ENCODE measurements at places on chromosomes 12 and 14.

- DNase-seq: no peak
Measured at GRCh38 chr14:95683793-95684192, 2.4 kb upstream of the TCL1B start.

DNA sequence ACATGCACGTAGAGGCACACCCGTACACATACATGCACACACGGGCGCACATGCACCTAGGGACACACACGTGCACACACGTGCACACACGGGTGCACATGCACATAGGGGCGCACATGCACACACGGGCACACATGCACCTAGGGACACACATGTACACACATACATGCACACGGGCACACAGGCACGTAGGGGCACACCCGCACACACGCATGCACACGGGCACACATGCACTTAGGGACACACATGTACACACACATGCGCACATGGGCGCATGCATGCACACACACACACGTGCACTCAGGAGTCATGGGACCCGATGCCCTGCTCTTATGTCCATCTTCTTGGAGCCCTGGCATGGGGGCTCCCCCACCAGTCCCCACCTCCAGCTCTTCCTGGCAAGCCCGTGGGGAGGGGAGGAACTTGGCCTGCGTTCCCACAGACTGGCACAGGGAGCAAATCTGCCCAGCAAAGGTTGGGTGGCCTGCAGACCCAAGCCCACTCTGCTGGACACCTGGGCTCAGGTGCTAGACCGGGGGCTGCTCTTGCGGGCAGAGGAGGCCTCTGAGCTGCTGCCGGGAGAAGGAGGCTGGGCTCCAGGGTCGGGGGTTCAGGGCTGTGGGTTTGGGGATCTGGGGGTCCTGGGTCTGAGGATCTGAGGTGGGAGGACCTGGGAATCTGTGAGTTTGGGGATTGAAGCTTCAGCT is 51.4 kb downstream of the KIF26A start:
- DNase-seq: no peak

DNA sequence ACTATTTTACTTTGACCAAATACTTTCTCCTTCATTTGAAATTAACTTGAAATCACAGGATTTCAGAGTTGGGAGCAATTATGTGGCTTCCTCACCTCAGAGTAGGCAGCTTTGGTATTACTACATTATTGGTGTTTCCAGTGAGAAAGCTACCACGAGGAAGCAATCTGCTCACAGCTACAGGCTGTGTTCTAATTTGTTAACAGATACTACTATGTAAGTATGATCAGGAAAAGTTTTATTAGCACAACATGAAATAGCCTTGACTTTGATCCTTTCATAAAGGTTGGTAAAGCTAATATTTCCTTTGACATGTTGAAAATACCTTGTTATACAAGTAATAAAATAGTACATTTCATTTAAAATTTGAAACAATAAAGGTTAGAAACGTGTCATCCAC is 30.6 kb downstream of the TAOK3 start:
- no peak for DNase-seq

DNA sequence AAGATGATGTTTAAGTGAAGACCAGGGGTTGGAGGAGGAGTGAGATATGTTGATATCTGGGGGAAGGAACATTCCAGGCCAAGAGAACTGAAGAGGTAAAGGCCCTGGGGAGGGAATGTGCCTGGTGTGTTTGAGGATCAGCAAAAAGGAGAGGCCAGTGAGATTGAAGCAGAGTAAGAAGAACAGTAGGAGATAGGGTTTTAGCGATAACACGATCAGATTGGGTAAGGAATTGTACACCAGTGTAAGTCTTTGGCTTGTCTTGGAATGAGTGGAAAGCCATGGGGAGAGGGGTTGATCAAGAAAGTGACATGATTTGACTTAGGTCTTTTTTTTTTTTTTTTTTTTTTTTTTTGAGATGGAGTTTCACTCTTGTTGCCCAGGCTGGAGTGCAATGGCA is 4.8 kb downstream of the TROAP start:
- DNase-seq: no peak

DNA sequence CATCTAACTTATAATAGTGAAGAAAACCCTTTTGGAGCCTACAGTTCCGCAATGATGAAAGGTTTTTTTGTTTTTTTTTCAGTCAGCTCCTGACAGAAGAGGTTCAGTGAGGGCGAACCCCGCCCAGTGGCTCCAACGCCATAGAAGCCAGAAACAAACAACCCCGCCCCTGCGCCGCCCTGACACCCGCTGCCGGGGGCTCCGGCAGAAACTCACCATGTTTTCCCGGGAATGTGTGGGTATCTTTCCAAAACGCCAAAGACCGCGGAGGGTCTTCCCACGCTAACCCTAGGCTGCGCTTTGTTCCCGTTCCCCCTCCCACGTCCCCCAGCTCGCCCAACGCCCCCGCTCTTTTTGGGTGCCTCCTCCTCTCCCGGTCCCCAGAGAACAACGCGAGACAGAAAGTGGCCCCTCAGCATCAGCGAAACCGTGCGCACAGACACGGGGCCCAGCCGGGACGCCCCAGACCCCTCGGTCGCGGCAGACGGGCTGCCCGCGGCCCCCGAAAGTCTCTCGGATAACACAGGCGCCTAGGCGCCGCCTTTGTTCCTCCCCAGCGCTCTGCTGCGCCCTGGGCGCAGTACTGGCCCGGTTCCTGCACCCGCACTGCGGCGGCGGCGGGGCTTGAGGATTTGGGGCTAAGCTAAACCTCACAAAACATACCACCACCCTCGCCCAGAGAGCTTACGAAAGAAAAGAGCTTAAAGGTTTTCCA is 522 bp downstream of the TUBA1A start:
- DNase-seq: peak; percentile 87

GRCh38 chr14:93100100-93100499 is 15.6 kb downstream of the ITPK1 start:
- DNase-seq: no peak

DNA sequence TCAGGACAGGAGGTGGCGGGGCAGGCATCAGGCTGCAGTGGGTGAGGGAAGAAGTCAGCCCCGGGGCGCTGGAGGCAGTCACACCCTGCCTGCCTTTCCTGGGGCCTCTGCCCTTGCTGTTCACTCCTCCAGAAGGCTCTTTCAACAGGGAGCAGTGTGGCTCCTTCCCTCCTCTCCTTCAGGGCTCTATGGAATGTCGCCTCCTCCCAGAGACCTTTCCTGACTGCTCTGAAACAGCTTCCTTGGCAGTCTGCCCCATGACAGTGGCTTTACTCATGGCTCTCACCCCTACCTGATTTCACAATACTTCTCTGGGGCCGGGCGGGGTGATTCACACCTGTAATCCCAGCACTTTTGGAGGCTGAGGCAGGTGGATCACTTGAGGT is 7.1 kb downstream of the RHOF start:
- no peak for DNase-seq

- DNase-seq: no peak
Measured at GRCh38 chr12:47192051-47192450, 112.3 kb upstream of the AMIGO2 start.

GRCh38 chr12:122819209-122819785 is 16.0 kb upstream of the HIP1R start:
- DNase-seq: no peak

DNA sequence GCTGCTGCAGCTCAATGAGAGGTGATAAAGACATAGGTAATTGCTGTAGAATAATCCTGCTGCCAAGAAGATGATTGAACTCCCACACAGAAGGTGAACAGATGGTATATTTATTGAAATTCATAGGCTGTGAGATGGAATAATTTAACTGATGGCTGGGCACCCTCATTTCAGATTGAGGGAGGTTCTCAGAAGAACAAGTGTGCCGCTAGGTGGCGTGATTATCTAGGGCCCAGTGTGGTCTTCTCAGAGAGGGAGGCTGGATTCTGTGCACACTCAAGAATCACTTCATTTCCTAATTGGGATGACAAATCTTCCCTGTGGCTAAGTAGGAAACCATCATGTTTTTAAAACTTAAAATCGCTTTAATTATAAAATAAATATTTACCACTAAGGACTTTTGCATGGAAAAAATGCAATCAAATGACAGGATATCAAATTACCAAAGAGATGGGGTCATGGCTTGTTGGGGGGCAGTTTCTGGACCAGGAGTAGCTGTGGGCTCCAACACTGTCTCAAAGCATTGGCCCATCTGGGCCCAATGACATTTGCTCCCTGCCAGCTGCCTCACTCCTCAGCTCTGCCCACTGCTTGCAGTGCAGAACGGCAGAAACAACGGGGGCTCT is 132.3 kb downstream of the SNAPC1 start:
- DNase-seq: peak; percentile 68

GRCh38 chr12:122052285-122052684 is 26.3 kb upstream of the MLXIP start:
- DNase-seq: no peak

GRCh38 chr14:94673781-94674231 is 61.6 kb downstream of the SERPINA3 start:
- DNase-seq: no peak

DNA sequence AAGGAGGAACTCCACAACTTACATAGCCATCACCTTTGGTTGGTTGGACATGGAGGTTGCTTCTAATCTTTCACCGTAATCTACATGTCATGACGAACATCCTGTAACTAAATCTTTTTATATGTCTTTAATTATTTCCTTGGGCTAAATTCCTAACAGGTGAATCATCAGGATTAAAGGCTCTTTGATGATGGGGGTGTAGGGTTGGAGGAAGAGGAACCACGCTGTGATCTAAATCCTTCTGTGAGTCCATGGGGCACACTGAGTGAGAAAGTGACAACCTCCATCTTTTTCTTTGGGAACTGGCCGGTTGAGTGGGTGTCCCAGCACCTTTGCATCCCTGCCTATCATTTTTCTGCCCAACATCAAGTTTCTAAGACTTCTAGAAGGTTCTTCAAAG is 31.1 kb upstream of the MAP1LC3B2 start:
- no peak for DNase-seq

GRCh38 chr12:3035171-3035570 is 42.0 kb upstream of the TSPAN9 start:
- DNase-seq: no peak

- DNase-seq: no peak
Measured at GRCh38 chr14:100680439-100681051, 46.1 kb upstream of the DLK1 start.

- no peak for DNase-seq
Measured at GRCh38 chr12:92601176-92601575, 101.6 kb upstream of the PLEKHG7 start.

- DNase-seq: peak; percentile 16
Measured at GRCh38 chr14:100534528-100535286, 52.5 kb downstream of the BEGAIN start.

DNA sequence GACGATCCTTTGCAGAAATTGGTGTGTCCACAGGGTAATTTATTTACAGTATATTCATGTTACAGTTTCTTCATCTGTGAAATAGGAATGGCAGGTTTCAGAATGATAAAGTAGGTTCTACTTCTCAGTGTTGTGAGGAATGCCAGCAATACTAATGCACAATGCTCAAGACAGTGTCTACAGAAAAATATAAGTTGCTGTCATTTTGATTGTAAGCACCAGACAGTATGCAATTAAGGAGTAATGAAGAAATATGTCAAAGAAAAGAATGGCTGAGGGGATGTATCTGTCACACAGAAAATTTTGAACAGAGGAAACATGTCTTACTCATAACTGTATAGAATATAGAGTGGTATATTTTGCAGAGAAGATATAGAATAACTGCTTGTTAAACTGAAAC is 525.4 kb downstream of the GALC start:
- no peak for DNase-seq

GRCh38 chr14:50941151-50941550 is 3.1 kb downstream of the PYGL start:
- DNase-seq: no peak

GRCh38 chr12:108616941-108617858 is 16.5 kb downstream of the SELPLG start:
- peak; percentile 46 for DNase-seq

DNA sequence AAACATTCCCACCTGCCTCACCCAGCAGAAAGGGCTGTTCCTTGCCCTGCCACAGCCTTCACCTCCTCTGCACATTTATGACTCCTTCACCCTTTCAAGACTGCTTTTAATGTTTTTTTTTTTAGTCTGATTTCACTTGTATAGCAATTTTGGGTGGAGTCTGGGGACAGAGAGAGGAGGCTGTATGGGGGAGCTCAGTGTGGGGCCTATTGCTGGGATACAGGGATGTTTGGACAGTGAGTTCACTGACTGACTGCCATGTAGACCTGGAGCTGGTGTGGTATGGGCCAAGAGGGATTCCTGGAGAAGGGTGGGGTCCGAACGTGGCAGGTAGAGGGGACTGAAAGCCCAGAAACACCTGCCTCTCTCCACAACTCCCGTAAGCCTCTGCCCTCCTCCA is 1.9 kb upstream of the KRT85 start:
- DNase-seq: no peak

DNA sequence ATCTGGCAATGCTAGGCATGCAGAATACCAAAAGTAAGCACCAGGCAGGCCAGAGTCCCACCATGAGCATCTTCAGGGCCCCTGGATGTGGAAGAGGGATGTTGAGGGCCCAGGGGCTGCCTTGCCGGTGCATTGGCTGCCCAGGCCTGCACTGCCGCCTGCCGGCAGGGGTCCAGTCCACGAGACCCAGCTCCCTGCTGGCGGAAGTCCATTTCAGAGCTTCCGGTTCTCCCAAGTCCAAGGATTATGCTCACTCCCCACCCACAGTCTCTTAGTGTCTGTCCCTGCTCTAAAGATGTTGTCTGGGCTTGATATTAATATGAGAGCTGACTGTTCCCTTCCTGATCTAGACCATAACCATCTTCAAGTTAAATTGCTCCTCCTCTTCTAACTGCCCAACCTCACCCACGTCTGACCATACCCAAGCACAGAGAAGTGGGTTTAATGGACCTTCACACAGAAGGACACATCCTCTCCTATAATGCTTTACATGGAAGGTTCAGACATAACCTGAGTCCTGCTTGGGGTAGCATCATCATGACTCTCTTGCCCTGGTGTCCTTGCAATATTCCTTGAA is 117.4 kb downstream of the DAD1 start:
- DNase-seq: peak; percentile 61

DNA sequence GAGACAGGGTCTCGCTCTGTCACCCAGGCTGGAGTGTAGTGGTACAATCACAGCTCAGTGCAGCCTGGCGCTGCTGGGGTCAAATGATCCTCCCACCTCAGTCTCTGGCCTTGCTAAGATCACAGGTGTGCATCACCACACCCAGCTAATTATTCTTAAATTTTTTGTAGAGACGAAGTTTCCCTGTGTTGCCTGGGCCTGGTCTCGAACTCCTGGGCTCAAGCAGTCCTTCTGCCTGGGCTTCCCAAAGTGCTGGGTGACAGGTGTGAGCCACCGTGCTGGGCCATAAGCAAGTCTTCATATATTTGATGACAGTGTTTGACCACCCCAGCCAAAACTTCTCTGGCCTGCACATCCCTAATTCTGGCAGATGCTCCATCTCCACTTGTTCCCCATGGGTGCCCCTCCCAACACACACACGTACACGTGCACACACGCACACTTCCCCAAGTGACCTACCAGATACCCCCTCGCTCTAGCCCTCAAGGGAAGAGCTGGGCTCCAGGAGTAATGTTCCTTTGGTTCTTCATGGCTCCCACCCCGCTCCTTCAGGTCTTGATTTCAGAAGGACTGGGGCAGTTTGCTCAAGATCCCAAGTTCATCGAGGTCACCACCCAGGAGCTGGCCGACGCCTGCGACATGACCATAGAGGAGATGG is 104.3 kb upstream of the FKBP4 start:
- DNase-seq: no peak

GRCh38 chr14:45253754-45254310 is 830 bp upstream of the MIS18BP1 start:
- DNase-seq: peak; percentile 49
